ENCODE measurements at places on chromosomes 2 and 18. TPM values are rescaled to one million over a fixed set of nuclear protein-coding genes. Genes with fewer than 3 reads are reported as not detected.
A peak's percentile ranks its signal among the peaks of the same experiment; 100 is the strongest.

DNA sequence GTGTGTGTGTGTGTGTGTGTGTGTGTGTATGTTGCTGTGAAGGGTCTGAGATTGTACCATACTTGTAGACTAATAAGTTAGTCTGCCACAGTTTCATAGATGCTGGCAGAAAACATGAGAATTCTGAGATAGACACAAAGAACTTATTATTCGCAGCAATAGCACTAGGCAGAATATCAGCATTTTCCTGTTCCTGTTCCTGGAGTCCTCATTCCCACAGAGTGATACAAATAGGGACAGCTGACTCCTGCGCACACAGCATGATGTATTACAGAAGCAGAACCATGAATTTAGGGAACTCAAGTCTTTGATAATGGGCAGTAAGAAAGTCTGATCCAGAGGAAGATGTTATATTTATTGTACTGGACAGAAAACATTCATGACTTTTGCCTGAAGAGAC, 1466.3 kb downstream of the DPP10 start:
- DNase-seq, result no peak

DNA sequence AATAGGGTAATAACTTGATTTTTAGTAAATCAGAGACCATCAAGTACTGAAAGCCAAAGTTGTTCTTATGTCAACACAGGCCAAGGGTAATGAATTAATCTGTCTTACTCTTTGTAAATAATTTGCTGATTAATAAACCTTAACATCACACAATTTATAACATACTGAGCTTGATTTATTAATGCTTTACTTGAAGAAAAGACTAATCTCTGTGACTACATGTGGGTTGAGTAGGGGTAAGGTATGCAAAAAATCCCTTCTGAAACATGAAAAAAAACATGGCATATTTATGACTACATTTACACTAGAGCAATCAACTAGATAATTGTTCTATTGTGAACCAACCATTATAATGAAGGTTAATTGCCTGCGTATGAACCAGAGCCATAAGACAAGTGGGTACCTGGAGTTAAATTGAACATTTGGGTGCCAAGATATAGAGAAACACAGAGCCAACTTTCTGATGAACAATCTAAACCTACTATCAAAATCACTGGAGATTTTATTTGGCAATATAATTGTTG, 67.7 kb upstream of the GRB14 start:
- no peak for DNase-seq

GRCh38 chr18:4453874-4454536, 1.1 kb downstream of the DLGAP1 start:
- no peak for DNase-seq

Gene SRD5A2
- total RNA-seq, result not detected

Gene MAPK4
- total RNA-seq, result 0.22 TPM

DNA sequence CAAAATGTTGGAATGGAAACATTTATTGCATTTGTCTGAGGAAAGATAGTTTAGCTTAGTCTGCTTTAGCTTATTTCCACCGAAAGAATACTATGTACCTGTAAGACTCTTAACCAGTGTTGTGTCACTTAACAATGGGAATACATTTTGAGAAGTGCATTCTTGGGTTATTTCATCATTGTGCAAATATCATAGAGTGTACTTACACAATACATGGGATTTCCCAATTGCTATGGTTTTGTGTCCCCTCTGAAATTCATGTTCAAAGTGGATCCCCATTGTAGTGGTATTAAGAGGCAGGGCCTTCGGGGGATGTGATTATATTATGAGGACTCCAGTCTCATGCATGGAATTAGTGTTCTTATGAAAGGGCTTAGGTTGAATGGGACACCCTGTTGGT, 249.4 kb upstream of the UBE2E3 start:
- DNase-seq, result peak; percentile 42

- no peak for DNase-seq
Measured at GRCh38 chr2:200640176-200640575, 54.4 kb downstream of the AOX1 start.

Gene DSG1
- not detected for total RNA-seq

Gene STAT1
- total RNA-seq, result 227 TPM

Gene TXNDC9
- total RNA-seq, result 75.1 TPM

DNA sequence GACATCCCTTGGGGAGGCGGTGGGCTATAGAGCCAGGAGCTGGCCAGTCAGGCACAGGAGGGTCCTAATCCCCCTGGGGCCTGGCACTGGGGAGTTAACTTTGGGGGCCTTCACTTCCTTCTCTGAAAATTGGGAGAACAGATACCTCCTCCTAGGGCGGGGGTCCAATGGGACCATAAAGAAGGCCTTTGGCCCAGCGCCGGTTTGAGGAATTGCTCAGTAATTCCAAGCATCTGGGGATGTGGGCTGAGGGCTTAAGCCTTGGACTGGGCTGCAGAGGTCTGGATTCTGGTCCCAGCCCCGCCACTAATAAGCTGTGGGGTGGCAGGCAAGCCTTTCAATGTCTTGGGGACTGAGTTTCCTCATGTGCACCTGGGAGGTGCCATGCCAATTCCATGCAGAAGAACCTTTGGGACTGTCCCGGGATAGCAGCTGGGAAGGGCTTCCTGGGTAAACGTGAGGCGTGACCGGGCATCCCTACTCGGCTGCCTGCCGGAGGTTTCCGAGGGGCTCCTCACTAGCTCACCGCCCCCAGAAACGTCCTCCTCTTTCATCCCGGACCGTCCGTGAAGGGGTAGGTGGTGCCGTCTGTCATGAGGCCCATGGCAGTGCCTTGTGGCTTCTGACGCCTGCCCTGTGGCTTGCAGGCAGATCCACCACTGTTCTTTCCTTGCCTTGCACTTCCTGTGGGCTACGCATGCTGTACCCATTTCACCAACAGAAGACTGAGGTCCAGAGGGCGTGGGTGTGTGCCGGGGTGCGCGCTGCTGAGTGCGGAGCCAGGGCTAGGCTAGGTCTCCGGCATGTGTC, 67.4 kb upstream of the HPCAL1 start:
- no peak for DNase-seq

GRCh38 chr2:42917425-42917927, 125.1 kb upstream of the HAAO start:
- DNase-seq, result peak; percentile 95

Gene CHST10
- total RNA-seq, result 12.9 TPM

DNA sequence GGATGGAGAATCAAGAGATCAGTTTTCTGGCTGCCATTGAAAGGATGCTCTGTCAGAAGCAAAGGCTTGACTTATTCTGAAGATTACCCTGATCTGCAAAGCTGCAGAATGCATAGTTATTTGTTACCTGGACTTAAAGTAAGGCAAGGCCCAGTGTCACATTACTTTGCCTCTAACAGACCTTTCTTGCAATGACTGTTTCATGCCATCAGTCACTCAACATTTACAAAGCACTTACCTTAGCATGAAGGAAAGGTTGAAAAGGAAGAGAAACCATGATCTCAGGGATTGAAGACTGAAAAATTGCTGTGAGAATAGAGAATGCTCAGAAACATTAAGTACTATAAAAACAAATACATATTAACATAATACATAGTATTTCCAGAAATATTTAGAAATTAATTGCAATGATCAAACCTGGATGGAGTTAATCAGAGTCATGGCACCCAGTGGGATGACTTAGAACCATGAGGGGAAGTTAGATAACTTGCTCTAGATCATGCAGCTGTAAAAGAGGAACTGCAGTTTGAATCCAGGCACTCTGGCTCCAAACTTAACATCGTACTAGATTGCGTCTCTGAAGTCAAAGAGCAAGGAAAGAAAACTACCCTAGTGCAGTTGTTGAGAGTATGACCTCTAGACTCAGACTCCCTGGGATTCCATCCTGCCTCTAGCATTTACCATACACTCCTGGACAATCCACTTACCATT, 26.5 kb upstream of the FAM117B start:
- DNase-seq, result no peak

DNA sequence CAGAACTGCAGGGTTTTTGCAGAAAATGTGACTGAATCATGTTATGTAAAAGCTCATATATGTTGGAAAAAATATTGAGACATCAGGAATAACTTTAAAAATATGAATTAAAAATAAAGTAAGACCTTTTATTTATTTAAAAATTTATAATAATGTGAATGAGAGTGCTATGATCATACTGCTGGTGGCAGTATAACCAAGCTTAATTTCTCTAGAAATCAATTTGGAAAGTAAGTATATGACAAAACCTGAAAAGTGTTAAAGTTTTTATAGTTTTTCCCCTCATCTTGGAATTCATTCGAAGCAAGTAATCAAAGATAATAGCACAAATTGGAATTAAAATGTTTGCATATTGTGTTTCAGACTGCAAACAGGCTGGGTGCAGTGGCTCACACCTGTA, 7.5 kb downstream of the SLC39A10 start:
- peak; percentile 46 for DNase-seq

DNA sequence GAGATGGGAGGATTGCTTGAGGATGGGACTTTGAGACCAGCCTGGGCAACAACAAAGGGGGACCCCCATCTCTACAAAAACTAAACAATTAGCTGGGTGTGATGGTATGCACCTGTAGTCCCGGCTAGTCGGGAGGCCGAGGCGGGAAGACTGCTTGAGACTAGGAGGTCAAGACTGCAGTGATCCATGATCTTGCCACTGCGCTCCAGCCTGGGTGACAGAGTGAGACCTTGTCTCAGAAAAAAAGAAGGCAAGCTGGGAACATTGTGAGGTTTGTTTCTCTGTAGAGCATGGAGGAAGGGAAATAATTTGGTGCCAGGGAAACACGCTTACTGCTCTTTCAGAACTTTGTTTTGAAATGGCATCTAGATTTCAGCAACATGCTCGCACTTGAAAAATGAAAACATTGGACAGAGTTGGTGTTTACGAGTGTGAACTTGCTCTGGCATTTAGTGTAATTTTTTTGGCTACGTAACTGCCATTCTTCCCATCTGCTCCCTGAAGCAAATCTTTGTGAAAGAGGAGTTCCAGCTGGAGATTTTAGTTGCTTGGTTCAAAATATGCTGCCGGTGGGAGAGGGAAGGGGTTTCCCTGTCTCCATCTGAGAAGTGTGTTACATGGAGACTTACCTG, 125.6 kb upstream of the DLX2 start:
- DNase-seq, result no peak

- no peak for DNase-seq
Measured at GRCh38 chr2:20597860-20598183, 53.1 kb downstream of the HS1BP3 start.

- no peak for DNase-seq
Measured at GRCh38 chr2:492178-492577, 185.0 kb downstream of the TMEM18 start.

Gene SERPINB7
- total RNA-seq, result 18.6 TPM

- peak; percentile 44 for DNase-seq
Measured at GRCh38 chr2:131056204-131056931, 36.9 kb downstream of the FAM168B start.

Gene CYP27A1
- 4.1 TPM for total RNA-seq

DNA sequence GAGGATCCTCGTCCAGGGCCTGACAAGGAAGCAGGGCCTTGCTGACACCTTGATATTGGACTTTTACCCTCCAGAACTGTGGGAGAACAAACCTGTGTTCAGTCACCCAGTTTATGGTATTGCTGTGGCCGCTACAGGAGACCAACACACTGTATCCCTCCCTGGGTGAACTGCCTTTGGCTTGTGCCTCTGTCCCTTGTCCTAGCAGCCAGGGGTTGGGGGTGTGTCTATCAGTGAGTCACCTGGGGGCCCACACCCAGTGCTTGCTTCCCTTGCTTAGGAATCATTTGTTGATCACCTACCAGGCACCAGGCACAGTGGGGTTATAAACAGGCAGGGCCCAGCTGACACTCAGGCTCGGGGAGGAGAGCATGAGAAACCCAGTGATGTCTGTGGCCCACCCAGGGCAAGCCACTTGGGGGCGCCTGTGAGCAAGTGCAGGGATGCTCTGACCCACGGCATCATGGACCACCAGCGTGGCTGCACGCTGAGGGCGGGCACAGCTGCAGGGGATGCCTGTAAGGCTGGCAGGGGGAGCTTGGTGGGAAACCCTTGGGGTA, 17.1 kb downstream of the TMEM185B start:
- peak; percentile 20 for DNase-seq

DNA sequence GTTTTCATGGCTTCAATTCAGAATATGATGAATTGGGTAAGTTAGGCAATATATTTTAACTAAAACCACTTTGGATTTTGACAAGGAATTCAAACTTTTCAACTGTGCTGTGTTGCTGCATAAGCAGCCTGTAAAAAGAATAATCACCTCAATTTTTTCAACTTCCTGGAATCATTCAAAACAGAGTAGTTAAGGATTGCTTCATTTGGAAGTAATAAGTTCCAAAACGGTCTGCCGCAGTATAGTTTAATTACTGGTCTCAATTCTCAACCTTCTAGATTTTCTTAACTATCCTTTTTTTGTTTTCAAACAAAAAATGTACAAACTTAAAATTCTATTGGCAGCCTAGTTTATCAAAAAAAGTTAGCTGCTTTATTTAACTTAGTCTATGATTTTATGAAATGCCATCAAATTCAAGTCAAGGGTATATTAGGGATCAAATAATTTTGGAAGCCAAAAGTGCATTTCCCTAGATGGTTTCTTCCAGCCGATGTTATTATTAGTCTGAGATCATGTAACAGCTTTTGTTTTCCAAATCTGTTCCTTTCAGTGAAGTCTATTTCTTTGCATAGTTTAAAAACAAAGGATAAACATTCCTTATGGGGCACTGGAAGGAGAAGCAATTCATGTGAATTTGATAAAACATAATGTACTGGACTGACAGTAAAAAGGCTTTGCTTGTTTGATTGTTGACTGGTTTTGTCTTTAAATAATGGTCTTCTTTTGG, 76.1 kb upstream of the ETAA1 start:
- DNase-seq, result no peak

DNA sequence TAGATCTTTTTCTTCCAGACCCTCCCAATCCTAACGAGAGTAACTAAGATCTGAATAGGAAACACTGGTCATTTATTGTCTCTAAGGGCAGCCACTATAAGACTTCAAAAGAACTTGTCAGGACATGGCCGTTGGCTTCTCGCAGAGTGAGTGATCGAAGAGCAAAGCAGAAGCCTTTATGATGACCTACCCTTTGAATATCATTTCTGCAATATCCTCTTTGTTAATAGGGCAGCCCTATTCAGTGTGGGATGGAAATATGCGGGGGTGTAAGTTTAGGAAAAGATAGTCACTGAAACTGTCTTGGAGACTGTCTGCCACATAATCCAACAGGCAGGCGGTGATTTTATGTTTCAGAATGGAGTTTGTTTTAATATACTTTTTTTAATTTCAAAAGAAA, 70.9 kb downstream of the FBXO36 start:
- no peak for DNase-seq

- DNase-seq, result peak; percentile 68
Measured at GRCh38 chr2:224442071-224442967, 40.4 kb upstream of the FAM124B start.

- DNase-seq, result no peak
Measured at GRCh38 chr2:118168615-118169014, 80.3 kb downstream of the INSIG2 start.

Gene COLEC11
- total RNA-seq, result not detected

Gene MARCHF7
- 99.3 TPM for total RNA-seq

Data from GM23248 (cell line).